ENCODE measurements at places on chromosomes 12 and 14.

GRCh38 chr14:100118396-100119011 lies 40.9 kb downstream of the DEGS2 start:
- no peak for DNase-seq

GRCh38 chr12:627863-628741 lies 35.1 kb downstream of the NINJ2 start:
- no peak for DNase-seq

- no peak for DNase-seq
Measured at GRCh38 chr12:94795044-94795443, 144.7 kb upstream of the TMCC3 start.

GRCh38 chr12:120710805-120711296 lies 593 bp downstream of the UNC119B start:
- no peak for DNase-seq

- DNase-seq: no peak
Measured at GRCh38 chr14:70803321-70804310, 5.7 kb downstream of the MAP3K9 start.

DNA sequence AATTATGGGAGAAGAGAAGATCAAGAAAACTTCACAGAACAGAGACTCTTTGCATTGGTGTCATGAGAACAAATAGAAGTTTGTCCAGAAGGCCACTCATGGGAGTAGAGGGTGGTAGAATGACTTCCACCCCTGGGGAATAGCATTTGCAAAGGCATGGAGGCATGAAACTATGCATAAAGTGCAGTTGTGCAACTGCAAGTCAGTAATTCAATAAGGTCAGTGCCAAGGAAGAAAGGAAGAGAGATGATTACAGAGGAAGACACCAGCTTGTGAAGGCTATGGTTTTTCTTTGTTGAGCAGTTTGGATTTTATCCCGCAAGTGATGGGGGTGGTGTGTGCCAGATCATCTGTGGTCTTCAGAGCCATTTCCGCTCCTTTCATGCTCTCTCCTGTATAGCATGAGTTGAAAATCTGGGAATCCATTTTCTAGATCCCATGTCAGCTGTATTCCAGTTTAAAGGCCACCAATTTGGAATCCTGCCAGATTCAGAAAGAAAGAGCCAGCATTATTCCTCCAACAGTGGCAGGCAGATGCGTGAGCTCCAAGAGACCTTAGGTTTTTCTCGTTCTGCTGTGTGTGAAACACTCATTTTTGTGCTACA lies 67.6 kb upstream of the GRIN2B start:
- no peak for DNase-seq

GRCh38 chr14:80850197-80850814 lies 91.2 kb downstream of the CEP128 start:
- peak; percentile 74 for DNase-seq

- DNase-seq: no peak
Measured at GRCh38 chr14:94026889-94027469, 839 bp downstream of the OTUB2 start.

DNA sequence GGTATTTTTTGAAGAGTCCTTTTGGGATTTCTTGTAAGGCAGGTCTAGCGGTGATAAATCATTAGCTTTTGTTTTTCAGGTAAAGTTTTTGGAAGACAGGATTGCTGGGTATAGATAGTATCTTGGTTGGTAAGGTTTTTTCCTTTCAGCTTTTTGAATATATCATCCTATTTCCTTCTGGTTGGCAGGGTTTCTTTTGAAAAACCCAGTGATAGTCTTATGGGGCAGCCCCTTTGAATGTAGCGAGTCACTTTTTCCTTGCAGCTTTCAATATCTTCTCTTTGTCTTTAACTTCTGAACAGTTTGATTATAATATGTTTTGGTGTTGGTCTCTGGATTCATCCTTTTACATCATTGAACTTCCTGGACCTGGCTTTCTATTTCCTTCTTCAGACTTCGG lies 20.2 kb downstream of the TMX1 start:
- no peak for DNase-seq

DNA sequence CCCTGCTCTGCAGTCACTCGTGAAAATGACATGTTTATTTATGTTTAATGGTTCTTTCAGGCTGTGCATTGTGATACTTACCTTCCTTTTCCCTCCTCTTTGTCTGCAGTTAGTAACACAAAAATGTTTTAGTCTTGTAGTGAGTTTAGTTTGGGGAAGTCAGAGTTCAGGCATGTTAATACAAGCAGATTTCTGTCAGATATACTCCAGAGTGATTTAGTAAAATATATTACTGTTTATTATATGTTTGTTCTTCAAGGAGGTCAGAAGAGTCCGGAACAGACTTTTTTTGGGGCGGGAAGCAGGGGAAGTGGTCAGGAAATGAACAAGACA lies 28.7 kb downstream of the MSRB3 start:
- no peak for DNase-seq

DNA sequence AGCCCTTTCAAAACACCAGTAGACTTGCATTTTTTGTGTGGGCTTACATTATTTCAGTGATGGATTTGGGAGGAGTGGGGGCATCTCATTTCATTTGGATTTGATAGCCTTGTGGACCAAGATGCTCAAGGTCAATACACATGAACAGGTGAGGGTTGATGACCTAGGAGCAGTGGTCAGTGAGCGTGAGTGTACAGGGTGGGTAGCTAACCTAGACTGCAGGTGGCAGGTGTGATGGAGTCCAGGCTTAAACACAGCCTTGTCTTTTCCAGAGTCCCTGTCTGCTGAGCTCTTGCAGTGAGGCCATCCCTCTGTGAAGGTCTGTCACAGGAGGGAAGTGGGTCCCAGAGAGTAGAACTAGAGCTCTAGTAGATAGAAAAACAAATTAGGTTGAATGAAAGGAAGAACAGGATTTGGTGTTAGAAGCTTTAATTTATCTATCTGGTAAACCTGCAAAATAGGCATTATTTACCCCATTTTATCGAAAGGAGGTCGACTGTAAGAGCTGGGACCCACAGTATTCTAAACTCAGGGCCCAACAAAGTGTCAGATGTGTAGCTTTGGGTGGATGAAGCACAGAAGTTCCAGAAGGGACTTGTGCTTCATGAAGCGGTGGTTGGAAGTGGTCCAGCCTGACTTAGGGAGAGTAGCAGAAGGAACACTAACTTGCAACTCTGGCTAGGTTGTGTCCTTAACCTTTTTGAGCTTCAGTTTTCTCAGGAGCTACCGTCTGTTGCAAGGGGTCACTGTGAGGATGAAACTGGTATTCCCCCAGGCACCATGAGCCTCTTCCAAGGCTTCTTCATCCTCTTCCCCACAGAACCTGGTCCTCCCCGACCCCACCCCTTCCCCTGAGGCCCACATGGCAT lies 18.2 kb downstream of the RPS6KL1 start:
- DNase-seq: peak; percentile 17

GRCh38 chr12:401235-402028 lies at the start of gene CCDC77:
Gene CCDC77 (plus strand): TSS chr12:401644. CDS start chr12:409384, 7,740 bp downstream.
- peak; percentile 93 for DNase-seq

- no peak for DNase-seq
Measured at GRCh38 chr12:116693286-116694227, 44.3 kb downstream of the SPRING1 start.

DNA sequence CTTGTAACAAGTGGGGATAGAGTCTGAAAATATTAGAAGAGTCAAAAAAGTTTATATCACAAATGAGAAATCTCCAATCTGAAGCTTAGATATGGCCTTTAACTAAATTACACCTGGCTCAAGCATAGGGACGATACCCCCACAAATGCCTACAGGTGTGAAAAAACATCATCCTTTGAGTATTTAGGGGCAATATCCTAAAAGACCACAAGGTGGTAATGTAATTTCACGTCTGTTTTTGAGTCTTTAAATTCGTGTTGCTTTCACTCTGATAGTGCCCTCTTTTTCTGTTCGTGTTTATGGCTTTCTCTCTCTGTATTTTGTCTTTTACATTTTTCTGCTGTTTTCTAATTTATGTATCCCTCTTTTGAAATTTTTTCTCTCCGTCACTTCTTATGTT lies 84.3 kb downstream of the ETNK1 start:
- DNase-seq: peak; percentile 58

- DNase-seq: peak; percentile 34
Measured at GRCh38 chr14:103045371-103045869, 11.9 kb downstream of the CDC42BPB start.

GRCh38 chr12:83145325-83145840 lies 458.7 kb downstream of the TMTC2 start:
- DNase-seq: no peak

DNA sequence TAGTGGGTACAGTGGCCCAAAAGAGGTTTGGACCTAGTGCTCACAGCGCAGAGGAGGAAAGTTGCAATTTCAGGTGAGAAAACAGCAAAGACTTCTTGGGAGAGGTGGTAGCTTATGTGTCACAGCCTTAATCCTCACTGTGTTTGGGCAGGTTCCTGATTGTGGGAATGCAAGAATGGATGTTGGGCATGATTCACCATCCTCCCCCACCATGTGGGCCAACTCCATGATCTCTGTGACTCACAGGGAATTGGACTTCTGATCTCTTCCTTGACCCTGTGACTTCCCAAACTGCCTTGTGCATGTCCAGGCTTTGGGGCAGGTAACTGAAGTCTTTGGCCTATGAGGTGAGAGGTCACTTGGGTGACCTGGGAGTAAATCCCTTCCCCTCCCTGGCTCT lies 1.8 kb upstream of the CHST11 start:
- no peak for DNase-seq

DNA sequence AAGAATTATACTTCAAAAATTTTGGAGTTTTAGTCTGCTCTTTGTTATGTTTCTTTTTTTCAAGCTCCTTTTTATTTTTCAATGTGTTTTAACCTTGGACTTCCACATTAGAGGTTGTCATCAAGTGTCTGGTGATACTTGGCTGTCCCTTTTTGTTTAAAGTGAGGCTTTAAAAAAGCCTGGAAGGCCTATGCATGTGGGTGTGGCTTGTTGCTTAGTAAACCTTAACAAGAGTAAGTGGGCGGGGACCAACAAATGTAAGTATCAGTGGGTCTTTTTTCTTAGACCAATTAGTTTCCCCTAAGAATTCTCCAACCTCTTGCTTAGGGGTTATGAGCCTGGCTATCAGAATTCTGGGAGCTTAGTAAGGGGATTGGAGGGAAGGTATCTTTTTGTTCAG lies 26.4 kb downstream of the HCFC2 start:
- no peak for DNase-seq

DNA sequence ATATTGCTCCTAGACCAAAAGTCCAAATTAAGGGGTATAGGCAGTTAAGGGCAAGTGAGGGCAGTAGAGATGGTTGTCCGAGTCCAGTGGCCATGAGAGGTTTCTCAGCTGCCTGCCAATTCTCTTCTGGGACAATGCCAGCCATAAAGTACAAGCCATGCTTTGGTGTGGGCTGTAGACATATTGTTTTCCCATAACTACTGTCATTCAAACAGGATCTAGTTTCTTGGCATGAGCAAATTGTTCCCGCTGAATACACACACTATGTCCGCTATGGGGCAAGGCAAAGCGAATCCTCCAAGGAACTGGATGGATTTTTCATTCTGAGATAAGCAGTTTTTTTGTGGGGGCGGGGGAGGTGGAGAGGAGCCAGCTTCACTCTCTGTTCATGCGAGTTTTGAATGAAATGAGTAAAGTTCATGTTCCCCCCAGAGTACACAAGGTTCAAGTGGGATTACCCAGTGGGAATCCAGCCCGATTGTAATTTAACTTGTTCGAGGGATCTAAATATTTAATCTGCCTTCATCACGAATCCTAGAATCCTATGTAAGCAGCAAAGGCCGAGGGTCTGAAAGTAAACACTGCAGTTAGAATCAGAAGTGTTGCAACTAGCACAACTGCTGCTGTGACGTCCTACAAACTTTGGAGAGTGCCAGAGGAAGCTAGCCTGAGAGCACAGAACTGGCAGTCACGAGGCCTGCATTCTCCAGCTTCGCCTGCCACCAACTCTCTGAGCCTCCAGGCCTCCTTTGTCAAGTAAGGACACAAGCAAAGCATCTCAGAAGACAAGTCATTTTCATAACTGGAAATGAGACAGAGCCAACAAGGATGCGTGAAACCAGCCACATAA lies 137.0 kb downstream of the CRADD start:
- peak; percentile 97 for DNase-seq

GRCh38 chr12:11681207-11681606 lies 31.7 kb downstream of the ETV6 start:
- DNase-seq: no peak

DNA sequence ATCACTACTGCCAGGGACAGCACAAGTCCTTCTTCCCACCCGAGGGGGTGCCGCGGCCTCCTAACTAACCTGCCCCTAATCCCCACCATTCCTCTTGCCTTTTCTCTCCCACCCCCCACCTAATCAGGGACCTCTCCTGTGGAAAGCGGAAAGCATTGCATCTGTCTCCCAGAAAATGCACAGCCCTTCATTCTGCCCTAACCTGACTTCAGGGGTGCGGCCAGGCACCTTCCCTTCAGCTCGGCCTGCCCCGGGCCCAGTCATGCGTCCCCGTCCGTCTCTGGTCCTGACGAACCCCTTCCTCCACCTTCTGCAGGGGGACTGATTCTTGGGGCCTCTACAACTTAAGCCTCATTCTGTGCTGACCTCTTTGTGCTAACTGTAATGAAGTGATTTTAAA lies 43.9 kb upstream of the TRAF3 start:
- no peak for DNase-seq

- peak; percentile 62 for DNase-seq
Measured at GRCh38 chr14:81517798-81518398, 15.8 kb downstream of the SEL1L start.

DNA sequence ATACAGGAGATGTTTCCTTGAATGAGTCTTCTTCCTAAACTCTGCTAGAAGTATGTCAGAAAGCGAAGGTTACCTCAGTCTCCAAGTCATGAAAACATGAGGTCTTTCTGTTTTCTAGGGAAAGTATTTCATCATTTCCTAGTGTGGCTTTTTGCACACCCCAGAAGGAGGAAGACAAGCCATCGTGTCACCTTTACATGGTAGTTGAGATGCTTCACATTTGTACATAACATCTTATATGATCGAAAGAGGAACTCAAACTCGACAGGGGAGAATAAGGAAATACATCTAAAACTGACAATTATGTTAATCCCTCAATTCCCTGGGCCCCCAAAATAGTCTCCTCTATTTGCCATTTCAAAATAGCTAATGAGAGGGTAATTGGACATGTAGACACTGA lies 214.1 kb upstream of the PLEKHG7 start:
- DNase-seq: no peak

GRCh38 chr12:49539406-49540228 lies 787 bp downstream of the KCNH3 start:
- no peak for DNase-seq

DNA sequence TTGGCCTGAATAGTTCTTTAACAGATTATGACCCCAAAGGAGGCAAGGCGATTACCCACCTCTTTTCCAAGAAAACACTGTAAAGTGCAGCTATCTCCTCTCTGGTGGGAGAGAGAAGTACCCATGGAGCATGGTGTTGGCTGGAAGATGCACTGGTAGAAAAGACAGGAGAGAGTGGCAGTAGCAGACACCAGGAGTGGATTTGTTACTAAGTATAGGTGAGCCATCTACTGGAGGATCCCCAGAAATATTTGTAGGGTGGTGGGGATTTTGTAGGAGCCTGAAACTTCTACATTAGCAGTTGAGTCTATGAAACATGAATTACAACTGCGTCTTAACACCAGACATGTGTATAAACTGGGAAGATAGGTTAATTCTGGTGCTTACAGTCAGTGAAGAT lies 148.0 kb downstream of the SLC38A4 start:
- peak; percentile 76 for DNase-seq

GRCh38 chr12:73815072-73815645 lies 722.5 kb upstream of the ATXN7L3B start:
- DNase-seq: no peak

Measured in choroid plexus epithelial cell (primary cell).